ENCODE measurements at places on chromosomes 3 and 15.

DNA sequence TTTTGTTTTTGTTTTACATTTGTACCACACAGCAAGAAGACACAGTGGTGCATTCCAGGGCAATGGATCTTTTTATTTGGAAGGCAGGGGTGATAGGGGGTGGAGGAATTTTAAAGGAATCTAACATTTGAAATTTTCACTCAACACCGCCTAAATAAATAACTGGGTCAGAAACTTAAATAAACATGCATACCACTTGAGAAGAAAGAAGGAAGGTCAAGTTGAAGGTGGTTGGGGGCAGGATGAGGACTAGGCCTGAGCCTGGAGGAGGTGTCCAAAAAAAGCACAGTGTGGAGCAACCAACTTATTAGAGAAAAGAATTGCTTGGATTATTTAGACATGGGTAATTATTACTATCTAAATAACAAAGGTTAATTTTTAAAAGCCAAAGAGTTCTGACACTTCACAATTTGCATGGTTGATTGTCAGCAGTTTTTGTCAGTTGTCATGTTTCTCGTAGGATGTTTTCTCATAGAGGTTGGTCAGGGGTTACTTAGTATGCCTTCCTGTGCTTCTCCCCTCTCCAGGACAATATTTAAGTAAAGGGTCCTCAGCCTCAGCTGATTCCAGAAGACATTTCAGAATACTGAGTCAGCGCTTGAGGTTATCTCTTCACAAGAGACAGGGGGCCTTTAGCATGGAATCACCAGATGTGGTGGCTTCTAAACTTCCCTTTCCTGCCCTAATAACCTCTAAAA is 173.7 kb upstream of the SLC2A2 start:
- no peak for DNase-seq

GRCh38 chr3:81632659-81633058 is 128.8 kb downstream of the GBE1 start:
- no peak for DNase-seq

GRCh38 chr15:43215961-43216360 is 4.9 kb downstream of the EPB42 start:
- DNase-seq = no peak

- no peak for DNase-seq
Measured at GRCh38 chr3:186150041-186150830, 41.3 kb upstream of the ETV5 start.

DNA sequence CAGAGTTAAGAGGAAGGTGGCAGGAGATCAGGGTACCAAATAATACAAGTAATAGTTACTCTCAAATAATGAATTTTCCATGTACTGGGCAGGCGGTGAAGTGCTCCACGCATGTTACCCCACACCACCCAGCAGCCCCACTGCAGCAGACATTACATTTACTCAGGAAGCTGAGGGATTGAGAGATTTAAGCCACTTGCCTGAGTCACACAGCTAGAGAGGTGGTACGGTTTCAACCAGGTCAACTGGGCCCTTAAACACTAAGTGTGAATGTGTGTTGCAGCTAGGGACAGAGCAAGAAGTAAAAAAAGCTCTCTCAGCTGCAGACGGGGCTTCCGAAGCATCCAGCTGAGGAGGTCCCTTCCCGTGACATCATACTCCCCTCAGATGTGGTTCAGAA is 91.3 kb downstream of the PRICKLE2 start:
- no peak for DNase-seq

GRCh38 chr3:134464064-134464688 is 21.6 kb downstream of the ANAPC13 start:
- no peak for DNase-seq

- DNase-seq = no peak
Measured at GRCh38 chr15:78024883-78025282, 52.6 kb downstream of the TBC1D2B start.

DNA sequence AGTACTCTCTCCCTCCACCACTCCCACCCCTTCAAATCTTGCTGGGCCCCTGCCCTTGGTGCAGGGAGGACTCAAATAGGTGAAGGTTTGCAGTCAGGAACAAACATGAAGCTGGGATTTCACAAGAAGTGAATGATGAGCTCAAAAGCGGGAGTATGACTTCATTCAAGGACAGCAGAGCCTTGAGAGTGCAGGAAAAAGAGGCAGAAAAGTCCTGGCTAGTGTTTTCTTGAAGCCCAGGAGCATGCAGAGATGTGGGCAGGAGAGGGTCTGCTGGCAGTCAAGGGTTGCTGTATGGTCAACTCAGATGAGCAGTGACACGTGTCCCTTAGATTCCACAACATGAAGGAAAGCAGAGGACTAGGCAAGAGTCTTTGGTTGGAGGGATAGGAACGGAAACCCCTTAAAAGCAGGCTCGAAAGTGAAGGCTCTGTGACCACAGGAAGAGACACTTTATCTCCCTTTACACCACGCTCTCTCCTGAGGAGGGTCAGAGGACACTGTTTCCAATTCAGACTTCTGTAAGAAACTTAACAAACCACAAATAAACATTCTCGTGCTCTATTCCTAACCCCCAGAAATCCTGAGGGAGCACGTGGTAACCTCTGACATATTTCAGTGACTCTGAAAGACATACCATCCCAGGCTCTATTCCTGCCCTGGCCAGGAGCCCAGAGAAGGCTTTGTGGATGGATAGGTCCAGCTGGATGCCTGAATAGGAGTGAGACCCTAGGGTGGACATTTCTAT is 168.0 kb upstream of the NDN start:
- DNase-seq = no peak

DNA sequence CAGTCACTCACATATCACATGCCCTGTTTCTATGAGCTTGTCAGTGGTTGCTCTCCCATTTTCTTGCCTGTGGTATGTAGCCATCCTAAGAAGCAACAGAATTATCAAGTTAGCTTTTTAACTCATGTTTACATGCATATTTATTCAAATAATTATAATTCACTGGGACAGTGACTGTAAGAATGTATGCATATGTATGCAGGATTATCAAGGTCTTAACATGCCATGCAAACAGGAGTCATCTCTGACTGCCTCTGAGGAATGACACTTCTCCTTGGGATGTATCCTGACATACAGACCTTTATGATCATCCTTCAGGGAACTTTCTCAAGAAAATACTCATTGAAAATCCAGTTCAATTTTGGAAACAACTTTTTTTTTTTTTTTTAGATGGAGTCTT is 240.9 kb downstream of the CPNE4 start:
- DNase-seq = no peak

GRCh38 chr3:166660962-166661361 is 719.1 kb downstream of the ZBBX start:
- DNase-seq = no peak

- DNase-seq = no peak
Measured at GRCh38 chr15:74420193-74420905, 13.4 kb downstream of the SEMA7A start.

DNA sequence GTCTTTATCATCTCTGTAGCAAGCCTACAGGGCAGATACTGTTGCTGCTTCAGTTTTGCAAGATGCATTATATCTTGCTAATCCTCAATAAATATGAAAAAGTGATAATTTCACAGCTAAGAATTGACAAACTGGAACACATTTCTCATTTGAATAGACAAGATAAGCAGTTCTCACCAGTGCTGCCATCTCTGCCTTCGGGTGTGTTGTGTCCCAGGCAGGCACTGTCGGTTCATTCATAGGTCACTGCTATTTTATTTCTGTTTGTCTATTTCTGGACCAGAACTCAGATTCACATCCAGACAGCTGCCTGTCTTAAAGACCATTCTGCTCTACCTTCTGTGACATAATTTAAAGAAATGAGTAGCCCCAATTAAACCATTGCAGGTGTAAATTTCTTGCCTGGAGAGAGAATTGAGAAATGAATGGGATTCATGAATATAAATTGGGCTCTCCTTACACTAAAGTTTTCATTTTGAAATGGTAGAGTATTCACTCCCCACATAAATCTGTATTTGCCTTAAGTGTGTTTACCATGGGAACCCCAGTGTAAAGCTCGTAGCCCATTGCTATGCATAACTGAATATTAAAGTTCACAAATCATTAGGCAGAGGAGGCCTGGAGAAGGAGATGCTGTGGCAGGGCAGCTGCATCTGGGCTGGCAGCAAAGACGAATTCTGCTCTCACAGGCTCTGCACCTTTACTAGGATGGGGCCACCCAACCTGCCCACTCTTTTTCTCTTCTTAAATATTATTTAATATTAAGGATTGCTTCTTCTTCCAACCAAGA is 149.9 kb downstream of the ARPP21 start:
- DNase-seq = no peak

GRCh38 chr3:188544012-188544411 is 390.1 kb downstream of the LPP start:
- no peak for DNase-seq

GRCh38 chr3:113948015-113948917 is 453 bp downstream of the ZDHHC23 start:
- peak; percentile 33 for DNase-seq
